ENCODE measurements at places on chromosomes 2 and 18.

DNA sequence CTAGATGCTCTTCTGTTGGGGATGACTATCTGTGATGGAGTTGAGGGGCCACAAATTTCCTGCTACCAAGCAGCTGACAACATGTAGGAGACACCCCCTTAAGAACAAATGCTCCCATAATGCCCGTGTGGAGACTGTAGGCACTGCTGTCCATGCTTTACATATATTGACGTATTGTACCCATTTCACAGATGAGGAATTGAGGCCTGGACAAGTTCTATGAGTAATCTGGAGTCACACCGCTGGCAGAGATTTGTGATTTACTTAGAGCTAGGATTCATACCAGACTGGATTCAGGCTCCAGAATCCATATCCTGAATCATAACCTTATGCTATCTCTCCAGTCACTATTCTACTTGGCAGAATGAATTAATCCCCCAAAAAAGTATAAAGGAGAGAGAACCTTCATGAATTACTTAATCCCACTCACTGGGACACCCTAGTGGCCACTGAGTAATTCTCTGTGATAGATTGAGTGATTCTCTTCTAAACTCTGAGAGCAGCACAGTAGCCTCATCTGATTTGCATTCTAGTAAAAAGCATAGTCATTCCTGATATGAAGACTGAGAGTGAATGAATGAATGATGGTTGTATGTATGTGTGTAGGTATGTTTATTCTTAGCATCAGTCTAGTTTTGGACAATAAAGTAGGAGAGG, 460.7 kb upstream of the MEIS1 start:
- DNase-seq = no peak

DNA sequence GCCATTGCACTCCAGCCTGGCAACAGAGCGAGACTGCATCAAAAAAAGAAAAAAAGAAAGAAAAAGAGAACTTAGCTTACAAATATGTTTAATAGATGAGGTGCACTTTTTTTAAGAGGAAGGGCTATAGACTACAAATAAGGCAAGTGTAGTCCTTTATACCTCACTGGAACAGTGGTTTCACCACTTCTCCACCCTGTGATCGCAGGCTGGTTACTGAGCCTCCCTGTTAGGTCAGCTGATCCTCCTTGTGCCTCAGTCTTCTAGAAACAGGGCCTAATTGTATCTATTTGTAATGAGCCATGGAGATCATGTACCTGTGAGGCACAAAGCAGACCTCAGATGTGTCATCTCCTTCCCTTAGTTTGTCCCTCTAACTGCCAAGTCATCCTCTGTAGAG, 4.5 kb downstream of the CXCR2 start:
- no peak for DNase-seq

GRCh38 chr2:24642351-24642750, 150.8 kb downstream of the PTRHD1 start:
- DNase-seq = no peak

GRCh38 chr2:108927936-108928659, 60.9 kb downstream of the EDAR start:
- DNase-seq = peak; percentile 50

DNA sequence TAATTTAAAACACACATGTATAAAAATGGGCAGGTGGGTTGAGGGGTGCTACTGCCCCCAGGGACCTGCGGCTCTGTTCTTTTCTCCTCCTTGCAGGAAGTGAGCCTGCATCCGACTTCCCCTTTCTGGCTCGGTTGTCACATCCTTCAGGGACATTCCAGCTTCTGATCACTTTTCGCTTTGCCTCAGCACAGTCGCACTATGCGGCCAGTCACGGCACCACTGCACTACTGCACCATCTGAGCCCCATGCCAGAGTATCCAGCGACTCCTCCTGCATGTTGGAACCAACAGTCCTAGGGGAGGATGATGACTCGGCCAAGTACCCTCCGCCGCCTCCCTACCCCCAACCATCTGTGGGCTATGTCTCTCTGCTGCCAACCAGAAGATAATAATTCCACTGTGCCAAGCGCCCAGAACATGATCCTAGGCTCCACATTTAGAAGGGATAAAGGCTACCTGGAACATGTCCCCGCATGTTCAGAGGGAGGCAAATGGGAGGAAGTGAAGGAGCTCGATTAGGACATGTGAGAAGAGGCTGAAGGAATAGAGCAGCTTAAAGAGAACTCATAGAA, 17.6 kb downstream of the CDC42EP3 start:
- peak; percentile 67 for DNase-seq

DNA sequence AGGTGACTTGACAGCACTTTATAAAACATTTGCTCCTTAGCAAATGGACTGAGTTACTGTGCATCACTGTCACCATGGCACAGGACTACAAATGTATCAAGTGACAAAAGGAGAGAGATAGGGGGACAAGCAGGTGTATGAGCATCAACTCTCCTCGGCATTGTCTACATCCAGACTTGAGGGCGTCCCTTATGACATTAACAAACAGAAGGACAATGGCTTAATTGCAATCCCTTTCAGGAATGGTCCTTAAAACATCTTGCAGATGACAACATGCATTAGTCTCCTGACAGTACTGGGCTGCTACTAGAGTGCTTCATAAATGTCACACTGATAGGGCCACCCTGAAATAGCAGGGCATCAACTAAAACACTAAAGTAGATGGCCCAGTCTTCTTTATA, 198.8 kb downstream of the PDE1A start:
- DNase-seq = no peak

GRCh38 chr2:20125164-20125563, 73.7 kb upstream of the LAPTM4A start:
- no peak for DNase-seq

DNA sequence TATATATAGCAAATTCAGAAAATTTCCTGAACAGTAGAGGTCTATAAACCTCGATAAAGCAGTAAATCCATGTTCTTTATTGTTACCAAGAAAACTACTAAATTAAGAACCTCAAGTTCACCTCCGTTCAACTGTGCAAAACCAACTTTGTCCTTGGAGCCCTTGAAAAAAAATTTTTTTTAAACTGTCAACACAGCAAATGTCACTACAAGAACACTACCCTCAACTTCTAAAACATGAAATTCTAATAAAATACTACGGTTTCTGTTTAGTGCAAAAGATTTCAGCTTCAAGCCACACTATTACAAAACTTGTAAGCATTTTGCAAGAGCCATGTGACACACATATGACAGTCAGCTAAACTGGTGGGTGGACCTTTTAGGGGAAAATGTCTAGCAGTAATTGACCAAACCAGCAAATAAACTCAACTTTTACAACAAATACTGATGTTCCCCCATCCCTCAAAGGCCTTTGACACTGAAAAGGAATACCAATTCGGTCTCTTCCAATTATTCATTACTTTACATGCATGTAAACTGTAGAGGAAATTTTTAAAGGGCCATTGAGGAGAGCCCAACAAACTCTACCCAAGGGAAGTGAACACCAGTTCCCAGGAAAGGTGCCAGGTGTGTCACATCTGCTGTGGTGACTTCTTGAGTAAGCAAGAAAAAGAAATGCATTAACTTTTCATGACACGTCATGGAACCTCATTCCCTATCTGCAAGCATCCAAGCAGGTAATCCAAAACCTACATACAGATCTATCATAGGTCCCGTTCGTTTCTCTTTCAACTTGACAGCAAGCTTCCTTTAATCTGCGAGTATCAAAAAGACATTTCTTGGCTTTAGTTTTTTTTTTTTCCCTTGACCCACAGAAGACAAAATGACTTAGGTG, 1.4 kb downstream of the RAB1A start:
- DNase-seq = no peak

- DNase-seq = no peak
Measured at GRCh38 chr2:172938713-172939375, 136.8 kb upstream of the MAP3K20 start.
